ENCODE measurements at places on chromosomes 1 and 21.

GRCh38 chr21:25496825-25497482 lies 110.3 kb downstream of the MRPL39 start:
- no peak for DNase-seq

- no peak for DNase-seq
Measured at GRCh38 chr1:111256988-111257658, 29.6 kb downstream of the CHI3L2 start.

- DNase-seq = no peak
Measured at GRCh38 chr1:82398357-82398756, 597.6 kb downstream of the ADGRL2 start.

DNA sequence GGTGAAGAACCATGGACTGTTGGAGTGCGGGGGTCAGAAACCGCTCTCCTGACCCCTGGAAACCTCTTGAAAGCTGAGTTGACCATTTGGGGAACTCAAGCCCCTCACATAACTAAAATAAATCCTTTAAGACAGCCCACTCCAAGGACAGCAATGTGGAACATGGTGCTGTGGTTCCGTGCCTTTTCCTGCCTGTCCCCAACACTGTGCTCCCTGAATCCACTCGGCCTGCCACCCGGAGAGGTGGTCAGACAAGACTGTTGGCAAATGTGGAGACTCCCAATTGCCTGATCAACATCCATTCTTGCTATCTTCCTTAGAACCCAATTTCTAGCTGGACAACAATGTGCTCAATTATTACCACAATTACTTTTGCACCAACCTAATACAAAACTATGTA lies 286.0 kb downstream of the NPHP4 start:
- DNase-seq = no peak

DNA sequence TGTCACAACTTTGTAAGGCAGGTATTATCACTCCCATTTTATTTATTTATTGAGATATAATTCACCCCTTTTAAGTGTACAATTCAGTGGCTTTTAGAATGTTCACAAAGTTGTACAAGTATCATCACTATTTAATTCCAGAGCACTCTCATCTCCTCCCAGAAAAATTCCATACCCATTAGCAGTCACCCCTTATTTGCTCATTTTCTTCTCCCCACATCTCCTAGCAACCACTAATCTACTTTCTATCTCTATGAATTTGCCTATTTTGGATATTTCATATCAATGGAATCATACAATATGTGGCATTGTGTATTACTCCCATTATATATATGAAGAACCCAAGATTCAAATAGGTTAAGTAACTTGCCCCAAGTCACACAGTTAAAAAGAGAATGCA lies 7.0 kb downstream of the DSTYK start:
- no peak for DNase-seq

- peak; percentile 3 for DNase-seq
Measured at GRCh38 chr1:111512132-111512889, 8.9 kb upstream of the ADORA3 start.

- peak; percentile 67 for DNase-seq
Measured at GRCh38 chr1:960363-961131, at the start of gene KLHL17. TSS of gene KLHL17 (plus strand) at chr1:960584. CDS start at chr1:960694, 110 bp downstream.

DNA sequence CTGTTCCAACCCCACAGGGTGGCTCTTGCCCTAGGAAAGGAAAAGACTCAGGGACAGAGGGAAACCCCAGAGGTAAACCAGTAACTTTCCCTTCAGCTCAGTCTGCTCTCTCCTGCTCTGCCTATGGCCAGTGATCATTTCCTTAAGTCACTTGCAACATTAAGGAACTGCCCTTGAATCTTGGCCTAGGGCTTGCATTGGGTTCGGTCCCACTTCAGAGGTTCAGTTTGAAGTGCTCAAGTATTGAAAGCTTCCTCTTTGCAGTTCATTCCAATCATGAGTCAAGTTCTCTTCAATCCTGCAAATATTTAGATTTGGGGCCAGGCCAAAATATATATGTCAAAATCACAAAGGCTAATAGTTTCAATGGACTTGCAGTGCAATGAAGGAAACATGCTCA lies 97.7 kb upstream of the IRF2BP2 start:
- DNase-seq = no peak

DNA sequence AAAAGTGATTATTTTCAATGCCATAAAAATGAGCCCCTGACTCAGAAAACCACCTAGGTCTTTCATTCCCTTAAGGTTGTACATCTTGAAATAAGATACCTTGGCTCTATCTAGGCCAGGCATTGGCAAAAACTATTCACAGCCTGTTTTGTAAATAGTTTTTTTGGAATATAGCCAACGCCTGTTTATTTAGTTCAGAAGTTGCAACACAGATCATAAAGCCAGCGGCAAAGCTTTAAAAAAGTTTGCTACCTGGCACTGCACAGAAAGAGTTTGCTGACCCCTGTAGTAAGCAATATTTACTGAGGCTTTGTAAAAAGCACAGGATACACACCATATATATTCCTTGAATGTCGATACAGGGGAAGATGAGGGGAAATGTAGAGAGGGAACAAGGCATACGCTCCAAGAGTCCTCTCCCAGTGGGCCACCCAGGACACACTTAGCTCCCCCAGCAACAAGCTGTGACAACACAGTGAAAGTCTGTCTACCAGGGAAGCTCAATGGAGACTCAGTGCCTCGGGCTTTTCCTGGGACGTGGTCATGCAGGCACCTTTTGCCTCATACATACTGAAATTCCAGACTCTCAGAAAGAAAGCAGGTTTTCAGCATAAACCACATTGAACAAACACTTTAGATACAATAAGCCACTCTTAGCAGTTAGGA lies 20.5 kb downstream of the TARBP1 start:
- DNase-seq = no peak

DNA sequence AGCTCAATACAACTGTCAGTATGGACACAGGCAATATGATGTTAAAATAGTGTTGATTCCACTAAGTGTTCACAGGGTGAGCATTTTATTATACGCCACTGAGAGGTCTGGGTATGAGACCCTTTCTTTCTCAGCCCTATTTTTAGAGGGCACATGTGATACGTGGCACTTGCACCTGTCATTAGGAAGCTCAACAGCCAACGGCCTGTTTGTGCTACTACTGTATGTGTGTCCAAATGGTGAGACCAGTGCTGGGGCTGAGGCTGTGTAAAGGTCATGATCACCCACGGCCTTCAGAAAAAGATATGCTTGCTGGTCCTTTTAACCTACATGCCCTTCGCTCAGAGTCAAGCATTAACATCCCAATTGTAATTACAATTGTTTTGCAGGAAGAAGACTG lies 176.2 kb downstream of the DUSP10 start:
- no peak for DNase-seq

GRCh38 chr1:150256198-150256553 lies 1.4 kb upstream of the CA14 start:
- peak; percentile 45 for DNase-seq

- no peak for DNase-seq
Measured at GRCh38 chr1:16906873-16907272, 11.1 kb downstream of the RNU1-2 start.

DNA sequence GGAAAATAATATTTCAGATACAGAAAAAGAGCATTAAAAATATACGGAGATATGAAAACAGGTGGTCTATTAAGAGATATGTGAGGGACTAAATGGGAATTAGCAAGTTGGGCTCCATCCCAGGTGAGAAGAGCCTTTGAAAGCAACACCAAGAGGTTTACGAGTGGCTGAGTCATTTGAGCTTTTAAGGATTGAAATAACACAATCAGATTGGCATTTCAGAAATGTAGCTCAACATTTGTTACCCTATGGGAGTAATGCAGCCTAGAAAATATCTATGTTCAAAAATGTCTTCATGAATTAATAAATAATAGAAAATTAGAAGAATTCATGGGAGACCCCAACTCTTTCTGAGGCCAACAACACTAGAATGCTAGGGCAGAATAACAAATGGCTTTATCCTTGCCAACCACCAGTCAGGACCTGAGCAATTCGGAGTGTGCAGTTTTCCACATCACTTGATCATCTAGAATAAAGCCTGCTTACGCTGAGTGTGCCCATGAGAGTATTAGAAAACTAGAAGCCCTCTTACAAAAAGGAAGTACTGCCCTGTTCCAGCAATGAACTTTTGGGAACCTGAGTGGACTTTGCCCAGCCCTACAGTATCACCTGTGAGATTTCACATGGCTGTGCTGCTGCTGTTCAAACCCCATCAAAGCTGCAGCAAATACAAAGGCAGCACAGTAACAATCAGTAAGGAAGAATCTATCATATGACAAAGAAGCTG lies 538.0 kb upstream of the CAMK1G start:
- no peak for DNase-seq

GRCh38 chr1:219215477-219215876 lies 41.8 kb downstream of the LYPLAL1 start:
- DNase-seq = no peak

DNA sequence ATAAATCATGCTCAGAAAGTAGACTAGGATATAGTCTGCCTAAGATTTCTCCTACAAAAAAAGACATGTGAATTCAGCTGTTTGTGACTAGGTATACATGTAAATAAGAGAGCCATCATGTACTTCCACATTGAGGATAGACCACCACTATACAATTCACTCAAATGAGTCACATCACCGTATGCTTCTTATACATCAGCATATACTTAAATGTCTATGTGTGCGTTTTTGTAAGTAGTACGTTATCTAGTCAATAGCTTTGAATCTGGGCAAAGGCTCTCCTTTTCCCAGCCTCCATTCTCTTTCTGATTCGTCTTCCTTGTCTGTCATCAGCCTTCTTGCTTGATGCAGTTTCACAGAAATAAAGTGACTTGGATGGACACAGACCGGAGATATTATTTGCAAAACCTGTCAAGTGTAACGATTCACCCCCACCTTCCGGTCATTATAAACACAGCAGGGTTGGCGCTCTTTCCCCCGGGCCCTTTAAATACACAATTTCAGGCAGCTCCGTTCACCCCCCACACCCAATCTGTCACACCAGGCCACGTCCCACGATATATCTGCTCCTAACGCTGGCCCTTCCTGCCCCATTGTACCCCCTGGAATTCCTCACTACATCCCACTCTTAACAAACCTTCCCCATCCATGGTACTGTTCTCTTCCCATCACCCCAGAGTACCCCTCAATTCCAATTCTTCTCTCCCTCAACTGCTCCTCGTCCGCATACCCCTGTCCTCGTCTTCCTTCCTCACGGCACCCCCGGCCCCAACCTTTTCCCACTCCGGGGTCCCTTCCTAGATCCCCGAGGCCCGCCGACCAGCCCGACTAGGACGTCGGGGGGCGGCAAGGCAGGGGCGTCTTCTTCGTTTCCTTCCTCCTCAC lies 636 bp downstream of the VAMP4 start:
- DNase-seq = peak; percentile 66

DNA sequence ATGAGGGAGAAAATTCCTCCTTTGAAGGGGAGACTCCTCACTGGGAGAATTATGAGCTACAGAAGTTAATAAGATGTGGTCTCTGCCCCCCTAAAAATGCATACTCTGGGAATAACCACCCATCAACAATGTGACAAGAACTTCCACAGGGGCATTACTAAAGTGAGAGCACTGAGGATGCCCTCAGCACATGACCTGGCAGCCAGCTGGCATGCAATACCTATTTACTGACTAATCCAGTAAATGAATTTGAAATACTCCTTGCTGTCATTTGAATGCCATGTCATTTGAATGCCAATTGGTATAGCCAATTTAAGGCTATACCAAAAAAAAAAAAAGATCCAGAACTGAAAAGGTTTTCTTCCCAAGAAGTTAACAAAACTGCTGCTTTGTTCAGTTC lies 30.8 kb downstream of the PLPP3 start:
- DNase-seq = peak; percentile 24

DNA sequence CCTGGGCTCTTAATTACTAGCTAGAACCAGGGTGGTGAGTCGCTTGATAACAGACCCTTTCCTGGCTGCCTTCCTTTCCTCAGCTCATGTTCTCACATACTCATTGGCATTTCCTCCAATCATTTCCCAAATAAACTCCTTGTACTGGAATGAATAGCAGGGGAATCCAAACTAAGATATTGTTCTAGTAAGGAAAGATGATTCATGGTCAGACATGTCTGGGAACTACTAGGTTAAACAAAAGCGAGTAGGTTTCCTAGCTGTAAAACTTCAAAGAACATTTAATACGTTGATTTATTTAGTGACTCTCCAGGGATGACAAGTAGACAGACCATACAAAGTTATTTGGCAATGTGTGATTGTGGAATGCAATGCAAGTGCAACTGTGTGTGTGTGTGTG lies 121.2 kb upstream of the KCNJ6 start:
- no peak for DNase-seq

- no peak for DNase-seq
Measured at GRCh38 chr1:39917825-39918224, 16.1 kb upstream of the MYCL start.

DNA sequence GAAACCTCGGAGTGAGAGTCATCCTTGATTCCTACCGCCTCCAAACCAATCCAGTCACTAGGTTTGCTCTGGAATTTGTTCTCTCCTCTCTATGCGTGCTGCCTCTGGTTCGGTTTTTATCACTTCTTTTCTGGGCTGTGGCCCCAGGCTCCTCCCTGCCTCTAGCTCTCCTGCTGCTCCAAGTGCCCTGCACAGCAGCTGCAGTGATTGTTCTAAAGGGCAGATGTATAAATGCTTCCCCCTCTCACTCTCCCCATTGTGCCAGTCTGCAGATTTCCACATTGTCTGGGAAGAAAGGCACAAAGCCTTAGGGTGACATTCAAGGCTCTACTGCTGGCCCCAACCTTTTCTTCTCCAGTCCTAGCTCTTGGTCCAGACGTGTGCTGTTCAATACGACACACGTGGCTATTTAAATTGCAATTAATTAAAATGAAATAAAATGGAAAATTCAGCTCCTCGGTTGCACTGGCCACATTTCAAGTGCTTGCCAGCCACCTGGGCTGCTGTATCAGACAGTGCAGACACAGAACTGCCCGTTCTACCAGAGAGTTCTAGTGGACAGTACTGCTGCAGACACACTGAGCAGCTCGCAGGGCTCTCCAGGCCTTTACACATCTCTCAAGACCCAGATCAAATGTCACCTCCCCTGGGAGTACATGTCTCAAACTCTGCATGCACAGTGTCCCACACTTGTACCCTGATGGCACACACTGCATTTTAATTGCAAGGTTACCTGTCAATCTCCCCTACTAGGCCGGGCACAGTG lies 12.4 kb downstream of the TRIM62 start:
- DNase-seq = no peak

DNA sequence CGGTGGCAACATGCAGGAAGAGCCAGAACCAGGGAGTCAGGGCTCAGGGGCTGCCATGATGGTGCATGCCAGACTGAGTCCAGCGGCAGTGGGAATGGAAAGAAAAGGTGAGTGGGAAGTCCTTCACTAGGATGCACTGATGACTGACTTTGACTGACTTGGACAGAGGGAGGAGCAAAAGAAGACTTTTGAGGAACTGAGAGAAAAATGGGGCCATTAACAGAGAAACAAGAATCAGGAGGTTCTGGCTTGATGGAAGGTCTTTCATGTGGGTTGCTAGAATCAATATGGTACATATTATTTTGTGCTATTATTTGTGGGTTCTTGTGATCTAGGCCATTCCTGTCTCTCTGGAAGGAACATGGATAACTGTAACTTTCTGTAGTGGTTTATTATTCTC lies 454.6 kb upstream of the PROX1 start:
- no peak for DNase-seq

DNA sequence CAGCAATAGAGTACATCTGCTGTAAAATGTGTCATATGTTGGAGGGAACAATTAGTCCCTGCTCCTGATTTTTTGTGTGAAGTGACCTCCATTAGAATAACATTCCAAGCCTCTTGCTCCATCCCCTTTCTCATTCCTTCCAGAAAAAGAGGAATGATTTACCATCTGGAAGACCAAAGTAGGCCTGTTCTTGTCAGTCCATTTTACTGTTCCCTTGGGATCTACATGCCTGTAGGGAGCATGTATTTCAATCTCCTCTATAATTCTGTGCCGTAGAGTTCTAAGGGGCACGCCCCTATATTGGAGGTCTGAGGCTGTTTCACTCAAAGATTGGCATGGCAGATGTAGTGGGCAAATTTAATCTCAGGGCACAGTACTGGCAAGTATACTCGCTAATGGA lies 48.8 kb upstream of the MAN1A2 start:
- no peak for DNase-seq

All from brain (organoid and tissue), 16 donors.